NCI-H748 treated with DMSO at 0.1 percent for 48 hours (cell line): ENCODE measurements at places on chromosomes 5 and 9.

DNA sequence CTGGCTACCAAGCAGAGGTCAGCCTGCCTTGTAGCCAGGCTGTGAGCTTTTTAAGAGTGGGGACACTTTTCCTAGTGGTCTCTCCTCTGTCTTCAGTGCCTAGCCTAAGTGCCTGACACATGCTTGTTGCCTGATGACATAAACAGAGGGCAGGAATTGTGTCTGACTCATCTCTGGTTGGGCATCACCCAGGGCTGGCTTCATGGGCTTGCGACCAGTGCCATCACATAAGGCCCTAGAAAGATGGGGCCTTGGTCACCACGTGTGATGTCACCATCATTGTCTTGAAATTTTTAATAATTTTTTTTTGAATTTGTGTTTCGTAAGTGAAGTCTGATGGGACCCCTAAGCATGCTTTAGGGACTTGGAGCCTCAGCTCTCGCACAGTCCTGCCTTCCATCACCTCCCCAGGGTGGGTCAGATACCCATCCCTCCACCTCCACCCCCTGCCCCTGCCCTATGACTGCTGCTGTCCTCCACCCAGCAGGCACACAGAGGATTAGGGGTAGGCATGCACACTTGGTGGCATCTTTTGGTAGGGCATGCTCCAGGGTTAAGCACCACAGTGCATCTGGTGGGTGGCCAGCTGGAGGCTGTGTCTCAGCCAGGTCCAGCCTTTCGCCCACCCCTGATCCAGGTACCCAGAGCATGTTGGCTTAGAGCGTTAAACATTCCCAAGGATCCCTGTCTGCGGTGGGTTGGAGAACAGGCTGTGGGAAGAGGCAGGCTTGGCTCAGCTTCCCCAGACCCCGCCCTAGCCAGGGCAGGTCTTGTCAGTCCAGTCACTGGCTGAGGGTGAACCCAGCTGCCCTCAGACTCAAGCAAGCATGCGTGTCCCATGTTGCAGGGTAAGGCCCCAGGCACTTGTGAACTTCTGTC, 80.1 kb upstream of the SH3PXD2B start:
- DNase-seq: no peak

DNA sequence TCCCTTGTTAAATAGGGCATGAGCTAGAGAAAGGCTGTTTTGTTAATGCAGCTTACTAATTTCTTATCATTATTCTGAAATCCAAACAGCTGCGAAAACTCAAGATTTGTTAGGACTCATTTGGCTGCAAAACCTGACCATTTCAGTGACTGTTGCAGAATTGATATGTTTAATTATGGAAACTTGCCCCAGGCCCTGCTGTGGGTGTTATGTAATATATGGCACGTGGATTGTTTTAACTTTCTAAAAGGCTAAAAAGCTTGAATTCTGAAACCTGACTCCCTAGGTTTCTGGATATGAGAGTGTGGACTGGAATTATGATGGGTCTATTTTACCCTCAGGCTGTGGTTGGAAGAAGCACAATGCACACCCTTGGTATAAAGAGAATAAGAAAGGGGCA, 4.4 kb downstream of the IL9 start:
- no peak for DNase-seq

DNA sequence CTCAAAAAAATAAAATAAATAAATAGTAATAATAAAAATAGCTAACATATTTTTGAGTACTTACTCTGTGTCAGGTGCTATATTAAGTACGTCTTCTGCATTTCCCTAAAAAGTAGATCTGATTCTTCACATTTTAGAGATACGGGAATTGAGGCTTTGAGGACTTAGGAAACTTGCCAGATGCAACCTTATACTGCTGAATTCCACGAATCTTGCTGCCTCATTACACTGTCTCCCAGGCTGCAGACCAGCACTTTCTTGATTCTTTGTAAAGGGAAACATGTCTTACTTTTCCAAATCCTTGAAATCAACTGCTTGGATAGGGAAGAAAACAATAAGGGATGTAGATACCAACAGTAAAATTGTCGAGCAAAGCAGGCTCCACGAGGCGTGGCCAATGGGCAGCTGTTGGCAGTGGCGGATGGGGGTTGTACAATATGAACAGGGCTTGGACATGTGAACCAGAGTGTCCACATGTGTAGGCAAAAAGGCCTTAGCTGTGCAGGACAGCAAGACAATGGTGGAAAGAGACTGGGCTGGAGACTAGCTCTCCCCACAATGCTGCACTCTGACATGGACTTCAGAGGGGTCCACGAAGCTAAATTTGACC, 124.3 kb upstream of the RAI14 start:
- no peak for DNase-seq

GRCh38 chr9:33843312-33843961, 26.5 kb downstream of the UBE2R2 start:
- DNase-seq: no peak

DNA sequence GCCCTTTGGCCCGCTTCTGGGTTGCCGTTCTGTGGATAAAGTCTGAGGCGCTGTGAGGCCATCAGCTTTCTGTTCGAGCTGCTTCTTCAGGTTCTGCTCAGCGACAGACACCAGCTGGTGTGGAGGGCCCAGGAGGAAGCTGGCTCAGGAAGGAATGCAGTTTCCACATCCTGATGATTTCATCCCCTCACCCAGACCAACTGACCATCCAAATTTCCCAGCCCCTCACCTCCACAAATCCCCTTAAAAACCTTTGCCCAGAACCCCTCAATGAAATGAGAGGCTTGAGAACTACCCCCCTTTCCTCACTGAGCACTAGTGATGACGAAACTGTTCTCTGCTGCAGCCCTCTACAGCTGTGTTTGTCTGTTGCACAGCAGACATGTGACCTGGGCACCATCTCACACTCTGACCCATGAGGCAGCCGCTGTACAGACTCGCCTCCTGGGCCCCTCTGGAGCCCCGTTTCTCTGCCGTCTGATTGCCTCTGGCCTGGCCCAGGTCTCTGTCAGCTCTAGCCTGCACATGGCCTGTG, 45.4 kb downstream of the SPATA31C2 start:
- DNase-seq: no peak

DNA sequence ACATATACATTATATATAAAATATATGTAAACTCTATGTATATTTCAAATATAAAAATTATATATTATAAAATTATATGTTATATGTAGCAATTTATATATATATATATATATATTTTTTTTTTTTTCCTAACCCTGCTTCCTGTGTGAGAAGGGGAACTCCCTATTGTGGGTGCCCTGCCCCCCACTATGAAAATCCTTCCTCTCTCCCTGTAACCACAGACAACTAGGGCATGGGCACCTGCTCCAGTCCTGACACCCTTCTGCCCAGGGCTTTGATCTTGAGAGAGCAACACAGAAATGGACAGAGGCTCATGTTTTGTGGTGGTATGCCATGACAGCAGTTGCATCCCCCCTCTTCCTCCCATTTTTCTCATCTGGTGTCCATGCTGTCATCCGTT, 148.7 kb upstream of the IL12B start:
- no peak for DNase-seq

DNA sequence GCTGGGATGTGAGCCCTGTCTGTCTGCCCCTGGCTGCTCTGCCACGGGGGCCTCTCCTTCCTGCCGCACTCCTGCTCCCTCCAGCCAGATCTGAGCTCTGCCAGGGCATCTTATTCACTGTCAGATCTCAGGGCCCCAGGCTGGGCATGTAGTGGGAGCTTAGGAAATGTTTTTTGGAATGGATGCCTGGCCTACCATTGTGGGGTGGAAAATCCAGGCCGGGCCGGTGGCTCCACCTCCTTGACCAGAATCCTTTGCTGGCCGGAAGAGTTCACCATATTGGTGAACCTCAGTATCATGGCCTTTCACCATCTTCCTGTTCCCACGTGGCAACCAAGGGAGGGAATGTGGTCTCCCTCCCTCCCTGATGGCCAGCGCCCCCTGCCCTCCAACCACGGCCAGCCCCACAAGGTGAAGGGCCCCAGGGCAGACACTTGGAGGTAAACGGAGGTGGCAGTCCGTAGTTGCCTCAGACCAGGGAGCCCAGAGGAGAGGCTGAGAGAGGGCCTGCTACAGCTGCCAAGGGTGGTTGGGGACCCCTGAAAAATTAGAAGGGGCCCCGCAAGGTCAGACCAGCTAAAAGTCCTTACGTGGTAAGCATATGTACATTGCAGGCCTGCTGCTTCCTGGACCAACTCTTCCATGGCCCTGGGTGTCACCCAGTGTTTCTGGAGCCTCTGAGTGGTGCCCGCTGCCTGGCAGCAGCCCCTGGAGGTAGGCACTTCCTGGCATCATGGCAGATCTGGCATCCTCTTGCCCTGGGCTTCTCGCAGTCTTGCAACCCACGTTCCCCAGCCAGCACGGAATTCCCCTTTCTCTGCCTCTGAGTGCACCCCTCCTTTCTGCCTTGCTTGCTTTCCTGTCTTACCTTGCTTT, 153.3 kb downstream of the RGS3 start:
- DNase-seq: no peak

DNA sequence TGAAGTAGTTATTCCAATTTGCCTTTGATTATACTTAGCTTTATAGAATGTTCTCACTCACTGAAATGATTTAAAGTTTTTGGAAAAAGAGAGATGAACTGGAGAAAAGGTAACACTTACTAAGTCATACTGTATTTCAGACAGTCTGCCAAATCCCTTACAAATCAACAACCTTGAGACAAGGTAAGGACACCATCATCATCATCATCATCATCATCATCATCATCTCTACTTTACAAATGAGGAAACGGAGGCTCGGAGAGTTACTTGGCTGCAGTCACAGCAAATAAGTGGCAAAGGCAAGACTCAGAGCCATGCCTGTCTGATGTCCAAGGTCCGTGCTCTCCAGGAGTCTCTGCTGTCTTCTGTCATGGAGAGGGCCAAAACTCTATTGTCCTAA, 9.4 kb downstream of the GDA start:
- DNase-seq: no peak

DNA sequence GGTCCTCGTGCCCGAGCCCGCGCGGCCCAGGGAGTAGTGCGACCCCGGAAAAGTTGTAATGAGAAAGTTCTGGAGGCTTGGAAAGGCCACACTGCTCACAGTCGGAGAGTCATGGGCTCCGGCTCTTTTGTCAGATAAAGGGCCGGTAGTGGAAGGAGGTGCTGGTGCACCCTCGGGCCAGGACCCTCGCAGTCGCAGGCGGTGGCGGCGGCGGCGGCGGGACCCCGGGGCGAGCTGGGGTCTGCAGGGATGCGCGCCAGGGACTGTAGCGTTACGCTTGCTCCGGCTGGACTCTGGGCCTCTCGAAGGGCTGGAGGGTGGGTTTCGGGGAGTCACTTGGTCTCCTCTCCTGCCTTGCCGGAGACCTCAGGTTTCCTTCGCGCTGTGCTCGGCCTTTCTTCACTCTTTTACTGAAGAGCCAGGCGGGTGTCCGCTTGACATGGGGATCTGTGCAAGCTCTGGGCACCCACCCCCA, 1.5 kb downstream of the RORB start:
- DNase-seq: no peak

DNA sequence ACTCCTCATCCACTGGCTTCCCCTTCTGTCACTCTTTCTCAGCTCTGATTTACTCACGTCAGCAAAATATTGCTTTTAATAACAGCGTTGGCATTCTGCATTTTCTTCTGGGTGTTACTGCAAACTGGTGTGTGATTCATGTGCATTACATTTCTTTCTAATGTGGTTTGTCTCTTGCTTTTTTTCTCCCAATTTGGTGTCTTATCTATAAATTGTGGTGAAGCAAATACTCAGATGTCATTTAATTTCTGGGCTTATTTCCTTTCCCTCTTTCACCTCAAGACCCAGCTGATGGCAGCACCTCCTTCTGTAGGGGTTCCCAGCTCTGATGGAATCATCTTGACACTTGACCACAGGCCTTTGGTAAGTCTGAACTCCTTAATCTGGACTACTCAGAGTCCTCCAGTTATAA, 180.7 kb upstream of the ZNF618 start:
- DNase-seq: no peak

- no peak for DNase-seq
Observed at GRCh38 chr5:54868511-54869483, 116.6 kb downstream of the ESM1 start.

DNA sequence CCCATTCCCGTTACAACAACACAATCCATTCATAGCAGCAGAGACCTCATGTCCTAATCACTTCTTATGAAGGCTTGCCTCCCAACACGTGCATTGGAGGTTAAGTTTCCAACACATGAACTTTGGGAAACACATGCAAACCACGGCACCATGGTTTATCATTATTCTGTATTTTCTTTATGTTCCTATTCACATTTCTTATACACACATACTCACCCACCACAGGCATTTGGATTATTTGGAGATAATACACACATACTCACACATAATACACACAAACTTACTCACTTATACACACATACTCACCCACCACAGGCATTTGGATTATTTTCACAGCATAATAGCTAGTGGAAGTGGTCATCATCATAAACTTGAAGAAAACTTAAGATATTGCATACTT, 75.6 kb downstream of the C7 start:
- no peak for DNase-seq

GRCh38 chr5:173642191-173642816, 25.9 kb upstream of the BOD1 start:
- no peak for DNase-seq

DNA sequence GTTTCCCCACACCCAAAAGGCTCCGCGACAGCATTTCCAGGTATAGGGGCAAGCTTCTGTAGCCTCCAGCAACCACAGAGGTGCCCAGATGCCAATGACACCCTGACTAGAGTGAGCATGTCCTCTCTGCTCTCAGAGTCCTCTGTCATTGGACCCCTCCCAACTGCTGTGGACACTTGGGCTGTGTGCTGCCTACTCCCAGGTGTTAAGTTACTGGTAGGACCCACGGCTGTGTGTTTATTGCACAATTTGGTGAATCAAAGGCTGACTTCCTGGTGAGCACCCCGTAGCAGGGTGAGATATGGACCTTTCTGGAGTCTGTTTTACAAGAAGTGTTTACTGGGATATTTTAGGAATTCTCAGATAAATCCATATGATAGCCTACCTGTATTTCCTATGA, 36.0 kb downstream of the SH3GL2 start:
- DNase-seq: no peak

DNA sequence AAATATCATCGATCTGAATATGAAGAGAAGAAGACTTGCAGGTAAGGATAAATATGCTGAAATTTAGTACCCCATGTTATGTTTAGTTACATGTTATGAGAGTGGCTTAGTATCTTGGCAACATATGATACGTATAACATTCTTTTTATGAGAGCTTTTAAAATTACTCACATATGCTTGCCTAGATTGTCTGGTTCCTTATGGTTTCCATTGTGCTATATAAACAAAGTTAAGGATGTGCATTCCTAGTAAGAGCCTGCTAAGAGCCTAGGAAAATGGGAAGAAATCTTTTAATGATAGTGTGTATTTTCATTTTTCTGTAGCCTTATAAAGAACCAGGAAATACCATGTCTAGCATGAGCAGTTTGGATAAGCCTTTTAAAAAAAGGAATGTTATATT, 112.0 kb upstream of the KCNN2 start:
- no peak for DNase-seq

- DNase-seq: no peak
Observed at GRCh38 chr5:83987513-83988292, 267.0 kb upstream of the HAPLN1 start.

DNA sequence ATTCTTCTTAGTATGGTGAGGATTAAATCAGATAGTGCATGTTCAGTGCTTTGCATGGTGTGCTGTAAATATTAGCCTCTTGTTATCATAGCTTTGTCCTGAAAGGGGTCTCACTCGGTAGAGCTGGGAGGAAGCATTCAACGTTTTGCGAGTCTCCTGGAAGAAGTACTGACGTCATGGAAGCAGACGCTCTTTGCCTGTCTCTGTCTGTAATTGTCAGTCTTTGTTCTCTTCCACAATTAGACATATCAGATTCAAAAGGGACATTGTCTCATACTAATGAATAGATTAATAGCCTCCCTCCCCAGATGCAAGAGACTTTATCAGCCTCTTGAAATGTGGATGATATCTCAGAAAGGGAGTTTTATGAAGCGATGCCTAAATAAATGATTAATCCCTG, 91.8 kb upstream of the CXCL14 start:
- no peak for DNase-seq
